ENCODE measurements at places on chromosomes 5 and 9.

DNA sequence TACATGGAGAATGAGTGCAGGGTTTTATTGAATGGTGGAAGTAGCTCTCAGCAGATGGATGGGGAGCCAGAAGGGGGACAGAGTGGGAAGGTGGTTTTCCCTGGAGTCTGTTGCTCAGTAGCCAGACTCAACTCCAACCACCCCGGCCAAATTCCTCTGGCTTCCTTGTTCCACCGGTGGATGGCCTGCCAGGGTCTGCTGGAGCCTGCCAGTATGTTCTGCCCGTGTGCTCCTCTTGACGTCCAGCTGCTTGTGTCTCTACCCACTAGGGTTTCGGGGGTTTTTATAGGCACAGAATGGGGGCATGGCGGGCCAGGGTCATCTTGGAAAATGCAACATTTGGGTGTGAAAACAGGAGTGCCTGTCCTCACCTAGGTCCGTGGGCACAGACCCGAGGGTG, 51.4 kb upstream of the KLF9 start:
- no peak for DNase-seq

DNA sequence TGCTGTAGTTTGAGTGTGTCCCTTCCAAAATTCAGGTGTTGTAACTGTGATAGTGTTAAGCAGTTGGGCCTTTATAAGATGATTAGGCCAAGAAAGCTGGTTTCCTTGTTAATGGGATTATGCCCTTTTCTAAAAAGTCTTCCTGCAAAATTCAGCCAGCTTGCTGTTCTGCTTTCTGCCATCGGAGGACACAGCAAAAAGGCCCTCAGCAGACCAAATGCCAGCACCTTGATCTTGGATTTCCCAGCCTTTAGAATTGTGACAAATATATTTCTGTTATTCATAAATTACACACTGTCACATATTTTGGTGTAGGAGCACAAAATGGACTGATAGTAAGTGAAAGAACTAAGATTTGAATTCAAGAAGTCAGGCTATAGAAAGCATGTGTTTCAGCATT, 203.2 kb downstream of the IZUMO3 start:
- no peak for DNase-seq

DNA sequence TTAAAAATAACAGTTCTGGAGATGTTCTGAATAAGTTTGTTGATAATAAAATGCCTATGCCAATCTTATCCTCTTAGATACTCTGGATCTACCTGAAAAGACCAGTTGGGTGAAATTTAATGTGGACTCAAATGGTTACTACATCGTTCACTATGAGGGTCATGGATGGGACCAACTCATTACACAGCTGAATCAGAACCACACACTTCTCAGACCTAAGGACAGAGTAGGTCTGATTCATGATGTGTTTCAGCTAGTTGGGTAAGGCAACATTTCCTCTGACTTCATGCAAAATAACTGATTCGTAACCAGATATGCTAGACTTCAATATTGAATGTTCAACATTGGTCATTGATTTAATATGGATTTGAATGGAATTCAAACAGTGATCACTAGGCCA, 27.0 kb downstream of the ERAP2 start:
- DNase-seq = no peak

DNA sequence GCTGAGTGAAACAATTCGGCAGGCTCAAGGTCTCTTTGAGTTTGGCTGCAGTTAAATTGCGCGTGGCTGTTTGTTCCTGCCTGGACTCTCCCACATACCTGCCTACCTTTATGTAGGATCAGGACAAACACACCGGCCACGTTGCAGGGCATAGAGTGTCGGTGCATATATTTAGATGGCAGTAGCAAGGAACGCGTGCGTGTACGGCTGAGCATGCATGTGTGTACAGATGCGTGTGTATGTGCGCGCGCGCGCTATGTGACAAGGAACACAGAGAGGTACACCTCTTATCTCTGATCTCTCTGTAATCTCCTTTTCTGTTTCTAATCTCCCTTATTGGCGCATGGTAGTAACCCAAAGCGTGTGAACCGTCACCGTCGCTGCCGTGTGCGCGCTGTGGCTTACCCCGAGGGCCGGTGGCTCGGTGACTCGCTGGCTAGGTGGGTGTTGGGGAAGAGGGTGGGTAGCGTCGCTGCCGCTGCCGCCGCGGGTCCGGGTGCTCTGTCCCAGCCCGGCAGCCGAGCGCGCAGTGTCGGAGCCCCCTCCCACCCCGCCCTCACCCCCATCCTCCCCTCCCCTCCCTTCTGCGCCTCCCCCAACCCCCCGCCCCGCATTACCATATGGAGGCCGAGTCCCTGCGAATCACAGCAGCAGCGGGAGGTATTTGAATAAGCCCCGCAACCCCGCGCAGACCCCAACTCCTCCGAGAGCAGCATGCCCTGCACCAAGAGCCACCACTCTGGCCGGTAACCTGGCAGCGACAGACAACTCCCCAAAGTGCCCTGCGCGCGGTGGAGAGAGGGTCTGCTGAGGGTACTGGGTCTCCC, 204.8 kb downstream of the MEF2C start:
- no peak for DNase-seq

DNA sequence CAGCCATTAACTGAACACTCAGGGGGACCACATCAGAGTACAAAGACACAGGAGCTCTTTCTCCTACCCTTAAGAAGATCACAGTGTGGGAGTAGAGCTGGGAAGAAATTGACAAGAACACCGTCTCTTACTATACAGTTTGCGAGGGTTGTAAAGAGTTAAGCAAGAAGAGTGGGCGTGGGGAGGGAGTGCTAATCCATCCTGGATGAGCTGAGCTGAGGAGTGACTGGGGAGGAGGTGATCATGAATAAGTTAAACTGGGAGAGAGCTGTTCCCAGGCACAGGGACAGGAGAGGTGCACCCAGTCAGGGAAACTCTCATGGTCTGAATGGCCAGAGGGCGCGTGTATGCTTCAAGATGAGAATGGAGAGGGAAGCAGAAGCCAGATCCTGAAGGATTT, 17.2 kb downstream of the TAF1L start:
- no peak for DNase-seq

DNA sequence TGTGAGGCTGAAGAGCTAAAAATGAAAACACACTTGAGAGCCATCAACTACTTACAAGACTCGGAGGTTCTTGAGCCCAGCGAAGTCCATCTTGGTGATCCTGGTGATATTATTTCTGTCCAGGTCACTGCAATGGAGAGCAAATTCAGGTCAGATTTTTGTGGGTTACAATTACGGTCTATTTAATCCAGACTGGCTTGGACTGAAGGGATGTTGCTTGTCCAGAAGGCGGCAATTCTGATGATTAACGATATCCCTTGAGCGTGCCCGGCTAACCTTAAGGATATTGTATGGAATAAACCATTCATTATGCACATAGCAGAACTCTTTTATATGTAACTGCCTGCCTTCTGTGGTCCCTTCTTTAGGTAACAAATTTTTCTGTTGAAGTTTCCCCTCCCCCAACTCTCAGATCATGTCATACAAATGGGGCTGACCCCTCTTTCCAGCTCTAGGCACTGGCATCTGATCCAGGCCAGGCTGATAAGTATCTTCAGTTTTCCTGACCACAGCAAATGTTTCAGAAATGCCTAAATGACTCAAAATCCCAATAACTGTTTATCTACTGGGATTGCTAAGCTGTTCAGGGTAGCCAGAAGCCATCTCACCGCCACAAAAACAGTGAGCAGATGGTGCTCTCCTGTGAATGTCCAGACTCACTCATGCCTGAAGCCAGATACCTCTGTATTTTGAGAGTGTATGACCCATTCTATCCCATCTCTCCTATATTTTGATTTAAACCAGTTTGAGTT, 49.4 kb downstream of the SLIT3 start:
- no peak for DNase-seq

DNA sequence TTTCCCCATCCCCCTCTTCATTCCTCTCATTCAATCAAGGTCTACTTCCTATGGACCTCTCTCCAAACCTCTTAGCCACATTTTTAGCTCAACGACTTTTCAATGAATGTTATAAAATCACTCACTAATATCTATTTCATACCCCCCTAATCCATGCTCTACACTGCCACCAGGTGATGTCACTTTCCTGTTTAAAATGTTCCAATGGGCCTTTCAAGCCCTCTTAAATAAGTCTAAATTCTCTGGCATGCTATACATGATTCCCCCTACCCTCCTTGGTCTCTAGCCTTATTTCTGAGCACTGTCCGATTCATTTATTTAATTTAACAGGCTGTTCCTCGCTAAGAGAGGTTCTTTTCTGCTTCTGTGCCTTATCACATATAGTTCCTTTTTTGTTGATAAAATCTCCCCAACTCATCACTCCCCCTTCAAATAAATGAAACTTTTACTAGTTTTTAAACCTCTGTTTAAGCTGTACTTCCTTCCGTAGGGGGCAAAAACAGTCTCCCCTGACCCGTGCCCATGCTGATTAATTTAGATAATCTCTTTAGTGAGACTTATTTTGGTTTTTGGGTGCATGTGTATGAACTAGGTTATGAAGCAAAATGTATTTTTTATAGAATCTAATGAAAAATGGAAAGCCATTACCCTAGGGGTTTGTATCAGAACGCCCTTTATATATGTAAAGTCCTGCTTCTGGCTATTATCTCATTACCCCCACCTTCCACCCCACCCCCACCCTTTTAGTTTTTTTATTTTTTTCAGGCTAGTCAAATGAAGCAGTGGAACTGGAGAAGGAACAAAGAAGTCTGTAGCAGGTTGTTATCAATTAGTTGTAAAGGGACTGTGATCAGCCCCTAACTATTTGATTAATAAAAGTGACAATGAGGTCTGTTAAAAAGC, 9.0 kb downstream of the ABHD17B start:
- no peak for DNase-seq

DNA sequence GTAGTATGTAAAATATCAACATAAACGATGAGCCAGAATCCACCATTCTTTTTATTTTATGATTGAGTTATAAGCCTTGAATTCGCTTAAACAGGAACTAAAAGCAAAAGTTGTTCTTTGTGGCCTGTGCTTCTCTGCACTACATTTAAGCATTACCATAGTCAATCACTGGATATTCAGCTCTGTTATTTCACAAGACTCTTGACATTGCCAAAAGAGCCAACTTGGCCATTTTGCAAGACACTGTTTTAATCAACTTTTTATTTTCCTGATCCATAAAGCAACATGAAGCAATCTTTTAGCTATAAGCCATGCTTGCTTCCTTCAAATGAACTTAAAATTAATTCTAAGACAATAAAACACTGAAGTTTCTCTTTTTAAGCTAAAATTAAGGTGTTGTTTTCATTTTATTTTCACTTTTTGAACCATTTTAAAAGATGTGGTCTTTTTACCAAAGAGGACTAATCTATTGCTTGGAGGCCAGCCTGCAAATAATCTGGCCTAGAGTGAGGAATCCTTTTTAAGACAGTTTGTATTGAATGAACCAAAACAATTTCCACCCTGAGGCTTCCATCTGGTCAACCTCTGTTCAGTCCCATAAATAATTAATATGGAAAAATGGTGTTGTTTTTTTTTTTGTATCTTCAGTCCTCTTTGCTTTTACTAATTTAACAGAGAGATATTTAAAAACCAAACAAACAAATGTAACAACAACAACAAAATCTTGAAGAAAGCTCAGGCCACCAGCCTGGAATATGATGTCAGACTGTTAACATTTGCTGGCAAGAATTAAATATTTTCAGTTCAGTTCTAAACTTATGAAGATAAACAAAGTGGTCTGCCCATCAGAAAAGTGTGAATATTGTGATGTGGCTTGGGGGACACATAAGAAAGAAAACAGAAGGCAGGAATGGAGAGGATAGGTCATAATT, 274.4 kb downstream of the MARCHF11 start:
- DNase-seq = no peak

- DNase-seq = no peak
These were observed 54.7 kb downstream of the IRF1 start for GRCh38 chr5:132435886-132436285.

GRCh38 chr5:109996246-109996645, 306.5 kb downstream of the MAN2A1 start:
- DNase-seq = no peak

- no peak for DNase-seq
These were observed 397.8 kb downstream of the EFNA5 start for GRCh38 chr5:107272954-107273353.

- no peak for DNase-seq
These were observed 214.0 kb downstream of the MCTP1 start for GRCh38 chr5:95070866-95071265.

DNA sequence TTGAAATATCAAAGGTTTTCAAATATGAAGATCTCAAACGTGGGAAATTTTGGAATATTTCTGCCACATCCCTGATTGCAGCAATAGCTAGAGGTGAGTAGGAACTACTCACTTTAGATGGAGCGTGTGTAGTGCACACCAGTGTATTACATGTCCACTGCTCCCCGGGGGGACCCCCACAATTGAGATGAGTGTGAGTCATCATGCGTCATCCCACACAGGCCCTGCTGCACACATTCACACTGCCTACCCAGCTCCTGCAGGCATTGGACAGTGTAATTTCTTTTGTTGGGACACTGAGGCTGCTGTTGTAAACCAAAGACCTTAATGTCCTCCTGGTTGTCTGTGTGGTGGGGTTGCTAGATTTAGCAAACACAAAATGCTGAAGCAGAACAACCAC, 280.0 kb downstream of the GAS1 start:
- DNase-seq = no peak

- DNase-seq = no peak
These were observed 26.1 kb upstream of the FCN1 start for GRCh38 chr9:134943836-134944235.

GRCh38 chr5:175741556-175741955, 83.7 kb downstream of the HRH2 start:
- DNase-seq = no peak

DNA sequence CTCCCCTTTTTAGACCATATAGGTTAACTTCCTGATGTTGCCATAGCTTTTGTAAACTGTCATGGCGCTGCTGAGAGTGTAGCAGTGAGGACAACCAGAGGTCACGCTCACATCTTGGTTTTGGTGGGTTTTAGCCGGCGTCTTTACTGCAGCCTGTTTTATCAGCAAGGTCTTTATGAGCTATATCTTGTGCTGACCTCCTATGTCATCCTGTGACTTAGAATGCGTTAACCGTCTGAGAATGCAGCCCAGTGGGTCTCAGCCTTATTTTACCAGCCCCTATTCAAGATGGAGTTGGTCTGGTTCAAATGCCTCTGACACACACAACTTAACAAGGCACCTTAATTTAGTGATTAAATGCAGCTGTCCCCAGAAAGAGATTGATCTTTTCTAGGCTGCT, 23.9 kb upstream of the KDM4C start:
- DNase-seq = no peak

DNA sequence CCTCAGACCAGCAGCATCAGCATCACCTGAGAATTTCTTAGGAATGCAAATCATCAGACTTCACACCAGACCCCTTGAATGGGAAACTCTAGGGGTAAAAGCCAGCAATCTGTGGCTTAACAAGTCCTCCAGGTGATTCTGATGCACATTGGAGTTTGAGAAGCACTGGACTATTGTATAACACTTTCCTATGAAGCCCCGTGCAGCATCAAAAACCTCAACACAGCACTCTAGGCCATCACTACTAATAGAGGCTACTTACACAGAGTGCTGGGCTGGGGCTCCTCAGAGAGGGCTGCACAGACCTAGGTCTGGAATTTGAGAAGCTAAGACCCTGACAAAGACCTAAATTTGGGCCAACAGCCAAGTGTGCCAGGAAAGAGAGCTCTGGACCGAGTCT, 95.7 kb upstream of the ARAP3 start:
- DNase-seq = no peak

GRCh38 chr5:103283869-103284268, 25.3 kb downstream of the MACIR start:
- no peak for DNase-seq

GRCh38 chr5:139140591-139141071, 57.5 kb downstream of the SIL1 start:
- no peak for DNase-seq

GRCh38 chr9:74942801-74943200, 9.9 kb downstream of the C9orf40 start:
- no peak for DNase-seq
